ENCODE measurements at places on chromosomes 1 and 21. TPM values are rescaled to one million over a fixed set of nuclear protein-coding genes. Genes with fewer than 3 reads are reported as not detected.

The FMO5 gene
- 0.18 TPM for polyA plus RNA-seq

The HSPA6 gene
- 0.26 TPM for polyA plus RNA-seq

DNA sequence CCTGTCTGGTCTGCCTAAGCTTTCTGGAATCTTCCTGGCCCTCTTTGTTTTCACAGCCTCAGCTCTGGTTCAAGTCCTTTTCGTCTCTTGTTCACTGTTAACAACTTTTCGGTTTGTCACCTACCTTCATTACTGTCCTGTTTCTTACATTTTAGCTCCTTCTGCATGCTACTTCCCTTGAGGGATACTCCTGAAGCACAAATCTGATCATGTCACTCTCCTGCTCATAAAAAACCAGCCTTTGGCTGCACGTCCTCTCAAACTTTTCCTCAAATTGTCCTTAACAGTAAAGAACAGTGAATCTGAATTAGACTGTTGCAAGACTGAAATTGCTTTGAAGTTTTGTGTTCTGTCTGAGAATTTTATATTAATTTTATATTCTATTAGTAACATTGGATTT, 3.3 kb downstream of the RAVER2 start:
- no peak overlapping the region for H3K4me3 ChIP-seq
- no peaks in the 10 kb centered on the region for H3K27me3 ChIP-seq
- no peaks in the 10 kb centered on the region for H3K4me1 ChIP-seq
- H3K27ac ChIP-seq = no peak overlapping the region
- DNase-seq = no peak
- H3K36me3 ChIP-seq = no peaks in the 10 kb centered on the region

DNA sequence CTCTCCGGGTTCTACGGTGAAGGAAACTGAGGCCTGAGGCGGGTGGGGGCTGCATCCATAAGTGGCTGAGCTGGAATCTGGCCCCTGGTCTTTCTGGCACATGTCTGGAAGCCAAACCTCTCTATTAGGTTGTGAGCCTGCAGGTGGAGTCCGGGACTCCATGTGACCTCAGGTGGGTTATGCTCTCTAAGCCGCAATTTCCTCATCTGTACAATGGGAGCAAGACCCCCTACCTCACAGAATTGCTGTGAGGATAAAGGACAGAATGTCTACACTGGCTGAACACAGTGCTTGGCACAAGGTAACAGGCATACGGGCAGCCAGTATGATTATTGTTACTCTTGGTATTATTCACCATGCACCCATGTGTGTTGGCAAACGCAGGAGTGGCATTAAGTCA, 6.7 kb downstream of the EPHA2 start:
- no peak overlapping the region for H3K4me3 ChIP-seq
- H3K27ac ChIP-seq = no peak overlapping the region
- H3K4me1 ChIP-seq = peaks cover 83% of the 10 kb centered on the region
- no peaks in the 10 kb centered on the region for H3K27me3 ChIP-seq
- H3K36me3 ChIP-seq = peaks cover 93% of the 10 kb centered on the region

DNA sequence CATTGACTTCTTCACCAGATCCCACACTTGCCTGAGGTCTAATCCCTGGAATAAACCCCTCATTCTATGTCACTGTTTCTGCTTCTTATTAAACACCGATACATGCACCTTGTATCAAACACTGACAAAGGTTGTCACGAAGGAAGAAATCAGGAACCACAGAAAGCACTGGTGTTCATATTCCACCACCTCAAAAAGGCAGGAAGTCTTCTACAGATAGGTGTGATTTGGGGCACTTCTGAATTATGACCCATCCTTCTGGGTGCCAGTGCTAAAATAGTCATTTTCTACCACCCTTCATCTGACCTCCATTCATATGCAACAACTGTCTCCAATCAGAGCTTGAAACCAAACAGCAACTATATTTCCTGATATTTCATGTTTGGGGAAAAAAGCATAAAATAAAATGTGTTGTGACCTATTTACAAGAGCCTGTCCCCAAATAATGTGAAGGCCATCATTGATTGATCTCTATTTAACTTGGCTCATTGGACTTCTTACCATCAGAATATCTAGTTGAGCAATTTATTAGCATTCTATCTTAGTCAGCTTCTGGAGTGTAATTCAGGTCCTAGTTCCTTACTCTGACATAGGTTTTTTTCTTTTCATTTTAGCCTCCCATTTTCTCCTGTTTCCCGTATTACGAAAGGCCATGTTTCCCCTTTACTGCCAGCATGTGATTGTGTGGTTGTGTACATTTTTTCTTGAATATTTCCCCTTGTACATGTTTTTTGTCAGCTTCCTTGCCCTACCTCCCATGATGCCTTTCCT, 43.1 kb downstream of the DUSP10 start:
- H3K27me3 ChIP-seq = no peaks in the 10 kb centered on the region
- peaks cover 4% of the 10 kb centered on the region for H3K36me3 ChIP-seq
- H3K4me1 ChIP-seq = peaks cover 6% of the 10 kb centered on the region

DNA sequence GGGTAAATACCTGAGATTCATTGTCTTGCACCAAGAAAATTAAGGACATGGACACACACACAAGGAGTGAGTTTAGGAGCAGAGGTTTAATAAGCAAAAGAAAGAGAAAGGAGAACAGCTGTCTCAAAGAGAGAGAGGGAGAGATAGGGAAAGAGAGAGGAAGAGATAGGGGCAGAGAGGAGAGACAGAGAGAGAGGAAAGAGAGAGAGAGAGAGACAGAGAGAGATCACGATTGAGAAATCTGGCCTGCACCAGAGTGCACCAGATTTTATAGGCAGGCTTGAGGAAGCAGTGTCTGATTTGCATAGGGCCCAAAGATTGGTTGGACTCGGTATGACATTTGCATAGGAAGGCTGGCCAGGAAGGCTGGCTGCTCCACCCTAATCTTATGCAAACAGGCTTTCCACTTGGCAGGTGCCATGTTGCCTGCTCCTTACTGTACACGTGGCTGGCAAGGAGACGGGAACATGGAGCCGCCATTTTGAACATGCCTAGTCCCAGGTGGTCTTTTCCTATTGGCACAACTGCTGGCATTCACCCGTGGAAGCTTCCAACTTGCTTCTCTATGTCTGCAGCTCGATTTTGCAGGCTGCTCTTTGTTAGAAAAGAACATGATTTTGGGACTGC, 419.9 kb downstream of the ZP4 start:
- no peaks in the 10 kb centered on the region for H3K36me3 ChIP-seq
- H3K27ac ChIP-seq = no peak overlapping the region
- no peak overlapping the region for H3K4me3 ChIP-seq
- no peaks in the 10 kb centered on the region for H3K27me3 ChIP-seq

- H3K27me3 ChIP-seq = peaks cover 15% of the 10 kb centered on the region
- no peak within 1 kb of the TSS for H3K4me3 ChIP-seq
- no peak within 1 kb of the TSS for H3K27ac ChIP-seq
- no peaks in the 10 kb centered on the region for H3K36me3 ChIP-seq
- no peak for DNase-seq
- H3K4me1 ChIP-seq = no peaks in the 10 kb centered on the region
Measured at GRCh38 chr1:203229471-203230135, at the start of gene CHIT1. Gene CHIT1, minus strand, starts transcription at chr1:203229673. Its CDS starts 37 bp downstream, at chr1:203229636.

GRCh38 chr1:101236516-101237228, at the start of gene S1PR1:
Gene S1PR1, plus strand, starts transcription at chr1:101237019. Its CDS starts 1,966 bp downstream, at chr1:101238985.
- peak within 1 kb of the TSS; percentile 85 for H3K4me3 ChIP-seq
- no peaks in the 10 kb centered on the region for H3K27me3 ChIP-seq
- DNase-seq = peak; percentile 32
- H3K4me1 ChIP-seq = peaks cover 17% of the 10 kb centered on the region
- H3K27ac ChIP-seq = peak within 1 kb of the TSS; percentile 36
- no peaks in the 10 kb centered on the region for H3K36me3 ChIP-seq

The BLACAT1 gene
- 4.0 TPM for polyA plus RNA-seq

- H3K4me1 ChIP-seq = no peaks in the 10 kb centered on the region
- H3K27me3 ChIP-seq = no peaks in the 10 kb centered on the region
- DNase-seq = no peak
- H3K36me3 ChIP-seq = no peaks in the 10 kb centered on the region
- H3K27ac ChIP-seq = no peak overlapping the region
Measured at GRCh38 chr21:18117176-18117575, 127.5 kb upstream of the CHODL start.

GRCh38 chr1:174740249-174740968, 259.3 kb upstream of the CACYBP start:
- DNase-seq = no peak
- no peaks in the 10 kb centered on the region for H3K36me3 ChIP-seq
- H3K4me3 ChIP-seq = no peak overlapping the region
- H3K27me3 ChIP-seq = no peaks in the 10 kb centered on the region

DNA sequence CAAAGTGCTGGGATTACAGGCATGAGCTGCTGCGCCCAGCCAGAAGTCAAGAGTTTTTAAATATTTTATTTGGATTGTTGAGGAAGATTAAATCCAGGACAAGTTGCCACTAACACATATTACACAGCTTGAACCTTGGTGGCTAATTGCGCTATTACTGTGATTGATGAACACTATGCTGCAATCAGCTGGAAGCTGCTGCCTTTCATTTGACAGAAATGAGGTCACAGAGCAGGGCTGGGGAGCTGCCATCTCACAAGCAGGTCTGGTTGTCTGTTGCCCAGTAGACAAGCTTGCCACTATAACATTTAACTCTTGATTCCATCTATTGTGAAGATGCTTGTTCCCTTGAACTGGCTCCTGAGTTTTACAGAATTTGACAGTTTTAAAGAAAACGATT, 37.4 kb upstream of the NRDC start:
- peaks cover 5% of the 10 kb centered on the region for H3K4me1 ChIP-seq
- no peak overlapping the region for H3K27ac ChIP-seq
- no peaks in the 10 kb centered on the region for H3K27me3 ChIP-seq
- no peaks in the 10 kb centered on the region for H3K36me3 ChIP-seq

The LRRC8B gene
- 1.5 TPM for polyA plus RNA-seq

The WNT4 gene
- 2.6 TPM for polyA plus RNA-seq

GRCh38 chr1:150150133-150151021, 661 bp downstream of the PLEKHO1 start:
- no peak overlapping the region for H3K27ac ChIP-seq
- peaks cover 7% of the 10 kb centered on the region for H3K4me1 ChIP-seq
- H3K4me3 ChIP-seq = peak overlapping the region; percentile 63
- H3K36me3 ChIP-seq = peaks cover 5% of the 10 kb centered on the region
- DNase-seq = no peak

DNA sequence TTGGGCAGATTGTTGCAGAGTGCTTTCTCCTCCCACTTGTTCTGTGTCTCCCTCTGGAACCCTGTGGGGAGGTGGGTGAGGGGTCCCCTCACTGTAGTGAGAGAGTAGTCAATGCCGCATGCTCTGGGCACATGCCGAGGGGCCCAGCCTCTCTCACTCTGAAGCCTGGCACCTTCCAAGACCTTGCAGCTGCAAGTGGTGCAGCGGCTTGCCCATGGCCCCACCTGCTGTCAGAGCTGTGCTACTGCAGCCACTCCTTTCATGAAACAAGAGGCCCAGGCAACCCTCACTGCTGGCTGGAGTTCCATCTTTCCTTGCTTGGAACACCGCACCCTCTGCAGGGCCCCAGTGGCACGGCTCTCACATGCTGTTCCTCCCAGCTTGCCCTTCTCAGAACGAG, 58.4 kb upstream of the COL6A1 start:
- H3K36me3 ChIP-seq = no peaks in the 10 kb centered on the region

The HTR6 gene
- not detected for polyA plus RNA-seq

GRCh38 chr21:36859744-36860501, 106.5 kb downstream of the HLCS start:
- peak; percentile 38 for DNase-seq
- H3K27me3 ChIP-seq = no peaks in the 10 kb centered on the region
- no peak overlapping the region for H3K4me3 ChIP-seq
- H3K27ac ChIP-seq = peak overlapping the region; percentile 62
- no peaks in the 10 kb centered on the region for H3K36me3 ChIP-seq

- no peaks in the 10 kb centered on the region for H3K27me3 ChIP-seq
- peak; percentile 42 for DNase-seq
- no peaks in the 10 kb centered on the region for H3K36me3 ChIP-seq
- H3K4me3 ChIP-seq = peak overlapping the region; percentile 36
- H3K27ac ChIP-seq = peak overlapping the region; percentile 63
Measured at GRCh38 chr1:178192686-178193085, 98.8 kb downstream of the RASAL2 start.

DNA sequence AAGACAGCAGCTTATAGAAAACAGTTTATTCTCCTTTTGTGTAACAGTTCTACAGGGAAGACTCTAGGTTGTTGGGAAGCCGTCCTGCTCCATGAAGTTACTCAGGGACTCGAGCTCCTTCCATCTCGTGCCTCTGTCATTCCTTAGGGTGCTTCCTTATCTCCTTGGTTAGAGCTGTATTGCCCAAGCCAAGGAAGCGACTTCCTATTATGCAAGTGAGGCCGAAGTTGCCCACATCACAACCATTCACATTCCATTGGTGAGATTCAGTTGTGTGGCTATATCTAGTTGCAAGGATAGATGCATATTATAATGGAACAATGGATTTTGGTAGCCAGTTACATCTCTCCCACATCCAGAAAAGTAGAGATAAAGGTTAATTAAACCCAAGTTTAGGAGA, 9.0 kb downstream of the GSTM5 start:
- H3K27me3 ChIP-seq = no peaks in the 10 kb centered on the region
- H3K36me3 ChIP-seq = no peaks in the 10 kb centered on the region
- no peak for DNase-seq
- H3K4me3 ChIP-seq = no peak overlapping the region
- no peak overlapping the region for H3K27ac ChIP-seq

The BNIPL gene
- polyA plus RNA-seq = 25.8 TPM

- no peak overlapping the region for H3K4me3 ChIP-seq
- no peaks in the 10 kb centered on the region for H3K4me1 ChIP-seq
- H3K36me3 ChIP-seq = no peaks in the 10 kb centered on the region
- no peak for DNase-seq
- H3K27ac ChIP-seq = no peak overlapping the region
Measured at GRCh38 chr21:45313682-45314081, 26.0 kb upstream of the POFUT2 start.

The MNDA gene
- not detected for polyA plus RNA-seq

GRCh38 chr1:211724687-211725196, 49.3 kb upstream of the NEK2 start:
- no peak for DNase-seq
- H3K4me3 ChIP-seq = no peak overlapping the region
- H3K4me1 ChIP-seq = no peaks in the 10 kb centered on the region
- H3K27ac ChIP-seq = no peak overlapping the region

DNA sequence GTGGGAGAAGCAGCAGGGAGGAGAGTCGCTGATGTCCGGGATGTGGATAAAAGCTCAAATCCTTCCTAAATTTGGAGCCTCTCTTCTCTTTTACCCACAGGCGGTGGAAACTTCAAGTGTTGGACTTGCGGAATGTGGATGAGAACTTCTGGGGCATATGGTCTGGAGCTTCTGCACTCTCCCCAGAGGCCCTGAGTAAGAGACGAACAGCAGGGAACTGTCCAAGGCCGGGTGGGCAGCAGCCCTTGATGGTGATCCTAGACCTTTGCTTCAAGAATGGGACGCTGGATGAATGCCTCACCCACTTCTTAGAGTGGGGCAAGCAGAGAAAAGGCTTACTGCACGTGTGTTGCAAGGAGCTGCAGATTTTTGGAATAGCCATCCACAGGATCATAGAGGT, 1.9 kb downstream of the PRAMEF12 start:
- no peak for DNase-seq
- H3K36me3 ChIP-seq = no peaks in the 10 kb centered on the region
- no peak overlapping the region for H3K4me3 ChIP-seq
- H3K27me3 ChIP-seq = no peaks in the 10 kb centered on the region
